Left ventricle myocardium superior (tissue), 1 donor: ENCODE measurements at places on chromosomes 16 and 17.
A peak's percentile ranks its signal among the peaks of the same experiment; 100 is the strongest.

GRCh38 chr16:55062442-55062841 lies 131.8 kb downstream of the IRX5 start:
- DNase-seq: no peak

- DNase-seq: peak; percentile 7
Measured at GRCh38 chr16:50596762-50597450, 48.7 kb downstream of the NKD1 start.

DNA sequence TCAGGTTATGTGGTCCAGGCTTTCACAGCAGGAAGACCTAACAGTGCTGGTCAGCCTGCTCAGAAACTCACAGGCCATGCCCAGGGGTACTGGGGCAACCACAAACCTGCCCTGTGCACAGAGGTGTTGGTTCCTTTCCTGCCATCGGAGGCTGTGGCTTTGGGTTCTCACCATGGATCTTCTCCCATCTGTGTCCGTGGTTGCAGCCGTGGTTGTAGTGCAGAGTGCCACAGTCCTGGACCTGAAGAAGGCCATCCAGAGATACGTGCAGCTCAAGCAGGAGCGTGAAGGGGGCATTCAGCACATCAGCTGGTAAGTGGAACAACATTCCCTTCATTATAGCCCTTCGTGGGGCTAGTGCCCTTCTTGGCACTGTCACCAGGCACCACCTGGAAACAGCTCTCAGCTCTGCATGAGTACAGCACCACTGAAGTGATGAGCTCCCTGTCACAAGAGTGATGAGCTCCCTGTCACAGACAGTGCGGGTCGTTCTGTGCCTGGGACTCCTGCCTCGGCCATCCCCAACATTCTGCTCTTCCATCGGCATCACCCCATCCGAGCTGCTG lies 2.0 kb downstream of the SNRNP25 start:
- DNase-seq: peak; percentile 22

GRCh38 chr17:37488607-37489196 lies 989 bp upstream of the DUSP14 start:
- peak; percentile 47 for DNase-seq

DNA sequence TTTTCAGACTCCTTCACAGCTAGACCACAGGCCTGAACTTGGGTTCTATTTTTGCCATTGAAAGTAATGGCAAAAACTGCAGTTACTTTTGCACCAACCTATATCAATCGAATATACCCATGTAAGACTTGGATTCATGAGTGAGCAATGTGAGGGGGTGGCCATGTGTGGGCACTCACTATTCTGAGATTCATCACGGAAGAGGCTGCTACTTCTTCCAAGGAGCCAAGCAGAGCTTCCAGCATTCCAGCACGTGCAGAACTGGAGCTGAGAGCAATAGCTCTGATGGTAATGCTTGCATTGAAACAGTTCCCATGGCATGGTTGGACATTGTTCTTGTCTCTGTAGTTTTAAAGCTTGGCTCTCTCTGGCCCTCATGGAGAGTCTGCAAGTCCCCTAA lies 327.6 kb downstream of the CA10 start:
- DNase-seq: no peak

GRCh38 chr16:30941600-30942425 lies 7.1 kb upstream of the ORAI3 start:
- peak; percentile 83 for DNase-seq

DNA sequence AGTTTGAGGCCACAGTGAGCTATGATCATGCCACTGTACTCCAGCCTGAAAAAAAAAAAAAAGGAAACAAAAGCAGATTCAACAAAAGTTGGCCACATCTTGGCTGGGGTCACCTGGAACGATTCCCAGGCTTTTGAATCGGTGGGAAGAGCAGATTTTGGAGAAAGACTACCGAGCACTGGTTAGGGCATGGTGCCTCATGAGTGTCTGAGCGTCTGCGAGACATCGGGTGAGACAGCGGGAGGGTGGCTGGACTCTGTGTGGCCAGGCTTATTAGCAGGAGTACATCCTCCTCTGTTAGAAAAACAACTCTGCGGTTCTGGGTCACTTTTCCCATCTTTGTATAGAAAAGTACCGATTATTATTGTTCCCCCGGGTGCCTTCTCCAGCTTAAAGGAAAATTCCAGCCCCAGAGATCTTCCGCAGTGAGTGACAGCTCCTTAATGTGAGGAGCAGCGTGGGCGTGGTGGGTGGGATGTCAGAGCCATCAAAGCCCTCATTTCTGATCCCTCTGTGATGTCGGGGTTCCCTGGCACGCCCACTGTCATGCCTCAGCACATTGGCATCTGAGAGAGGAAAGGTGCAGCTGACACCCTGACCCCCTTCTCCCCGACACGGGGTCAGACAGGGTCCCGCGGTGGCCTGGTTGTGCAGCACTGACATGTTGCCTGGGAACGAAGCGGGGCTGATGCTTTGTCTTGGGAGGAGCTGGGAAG lies 6.9 kb downstream of the RGS9 start:
- DNase-seq: no peak

- DNase-seq: no peak
Measured at GRCh38 chr17:75142236-75142971, 10.9 kb upstream of the NT5C start.

DNA sequence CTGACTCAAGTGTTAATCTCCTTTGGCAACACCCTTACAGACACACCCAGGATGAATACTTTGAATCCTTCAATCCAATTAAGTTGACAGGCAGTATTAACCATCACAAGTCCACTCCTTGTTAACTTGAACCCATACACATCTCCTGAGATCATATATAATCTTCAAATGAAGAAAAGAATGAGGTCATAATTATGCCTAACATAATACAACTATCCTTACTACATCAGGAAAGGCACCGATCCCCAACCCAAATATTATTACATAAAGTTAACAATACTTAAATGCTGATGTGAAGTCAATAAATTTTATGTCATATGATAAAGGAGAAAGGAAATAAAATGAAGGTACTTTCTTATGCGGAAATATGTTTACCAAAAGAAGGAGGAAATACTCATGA lies 649.9 kb downstream of the KCNJ2 start:
- DNase-seq: no peak

GRCh38 chr17:72747501-72747900 lies 345.0 kb downstream of the SLC39A11 start:
- no peak for DNase-seq

- no peak for DNase-seq
Measured at GRCh38 chr16:23821467-23821866, 14.3 kb upstream of the PRKCB start.

- no peak for DNase-seq
Measured at GRCh38 chr17:69485251-69485661, 70.8 kb downstream of the MAP2K6 start.

GRCh38 chr16:72664509-72665408 lies 383.2 kb downstream of the ZFHX3 start:
- DNase-seq: peak; percentile 93

DNA sequence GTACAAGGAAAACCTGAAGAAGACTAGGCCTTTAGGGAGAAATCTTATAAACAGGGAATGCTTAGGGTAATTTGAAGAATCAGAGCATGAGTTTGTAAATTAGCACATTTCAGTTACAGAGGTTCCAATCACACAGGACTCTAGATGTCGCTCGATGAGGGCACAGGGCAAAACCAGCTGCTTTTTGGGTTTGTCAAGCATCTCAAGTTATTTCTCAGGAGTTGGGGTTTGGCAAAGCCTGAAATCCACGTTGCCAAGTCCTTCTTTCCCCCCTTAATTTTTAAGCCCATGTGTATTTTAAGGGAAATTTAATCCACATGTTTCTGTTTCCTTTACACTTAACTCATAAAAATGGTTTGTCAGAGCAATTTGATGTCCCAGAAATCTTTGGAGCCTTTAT lies 146.9 kb downstream of the ANKFN1 start:
- DNase-seq: no peak
